ENCODE measurements at places on chromosomes 7 and 10. TPM values are rescaled to one million over a fixed set of nuclear protein-coding genes. Genes with fewer than 3 reads are reported as not detected.

DNA sequence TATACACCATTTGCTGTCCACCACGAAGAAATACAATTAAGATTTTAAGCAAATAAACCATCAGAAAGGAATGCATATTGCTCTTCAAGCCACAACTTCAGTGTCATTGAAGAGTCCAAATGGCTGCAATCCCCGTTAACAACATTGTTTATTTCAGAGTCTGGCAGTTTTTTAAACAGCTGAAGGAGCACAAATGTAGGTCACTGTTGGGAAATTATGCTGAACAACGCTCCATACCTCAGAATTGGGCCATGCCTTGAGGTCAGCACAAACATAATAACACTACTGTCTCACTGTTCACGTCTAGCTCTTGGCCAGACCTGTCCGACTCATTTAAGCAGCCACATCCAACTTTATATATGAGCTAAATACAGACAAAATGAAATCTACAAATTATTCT is 453.9 kb upstream of the GHITM start:
- DNase-seq = no peak

GRCh38 chr7:104967088-104967487 is 46.9 kb upstream of the KMT2E start:
- DNase-seq = no peak

- no peak for DNase-seq
Measured at GRCh38 chr10:15735763-15736162, 16.0 kb upstream of the ITGA8 start.

DNA sequence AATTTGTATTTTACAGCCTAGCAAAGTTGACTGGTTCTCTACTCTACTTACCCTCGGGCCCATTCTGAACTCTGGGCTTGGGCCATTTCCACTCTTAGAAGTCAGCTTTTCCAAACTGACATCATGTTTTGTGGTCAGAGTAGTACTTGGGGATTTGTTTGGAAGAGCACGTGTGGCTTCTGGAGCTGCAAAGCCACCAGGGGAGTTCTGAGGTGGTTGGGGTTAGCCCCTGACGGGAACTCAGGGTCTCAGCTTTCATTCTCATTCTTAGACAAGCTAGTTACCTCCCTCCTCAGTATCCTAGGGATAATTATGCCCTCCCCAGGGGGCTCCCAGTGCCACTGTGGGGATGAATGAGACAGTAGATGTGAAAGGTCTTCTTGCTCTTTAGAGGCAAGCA is 647.7 kb upstream of the GALNT17 start:
- DNase-seq = no peak

- DNase-seq = no peak
Measured at GRCh38 chr10:49293208-49293603, 5.8 kb upstream of the C10orf71 start.

DNA sequence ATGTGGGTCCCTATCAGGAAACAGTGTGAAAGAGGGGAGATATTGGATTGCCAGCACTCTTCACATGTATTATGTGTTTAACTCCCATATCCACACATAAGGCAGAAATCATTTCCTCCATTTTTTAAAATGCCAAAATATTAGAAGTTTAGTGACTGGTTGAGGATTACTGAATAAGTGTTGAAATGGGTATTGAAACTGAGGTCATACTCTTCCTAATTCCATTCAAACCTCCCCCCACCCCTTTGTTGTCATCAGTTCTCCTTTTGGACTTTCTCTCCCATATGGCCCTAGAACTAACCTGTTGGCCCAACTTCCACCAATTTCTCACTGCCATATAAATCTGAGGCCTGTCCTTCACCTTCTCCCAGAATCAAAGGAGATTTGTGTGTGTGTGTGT is 81.6 kb downstream of the EVX1 start:
- no peak for DNase-seq

DNA sequence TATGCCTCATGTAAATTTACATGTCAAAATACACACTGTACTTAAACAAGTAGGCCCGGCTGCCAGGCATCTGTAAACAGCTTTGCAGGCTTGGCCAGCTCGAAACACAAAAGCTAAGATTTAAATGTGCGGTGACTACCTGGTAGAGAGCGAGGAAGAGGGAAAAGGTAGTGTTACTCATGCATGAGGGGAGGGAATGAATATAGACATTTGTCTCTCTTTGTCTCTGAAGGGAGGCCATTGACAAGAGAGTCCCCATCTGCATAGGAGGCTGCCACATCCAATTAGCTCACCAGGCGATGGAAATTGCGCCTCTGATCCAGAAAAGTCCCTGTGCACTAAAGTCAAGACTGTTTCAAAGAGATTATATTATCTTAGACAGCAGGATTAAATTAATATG is 535.8 kb downstream of the PTPRN2 start:
- DNase-seq = no peak

- no peak for DNase-seq
Measured at GRCh38 chr7:76364198-76364584, 5.4 kb upstream of the YWHAG start.

DNA sequence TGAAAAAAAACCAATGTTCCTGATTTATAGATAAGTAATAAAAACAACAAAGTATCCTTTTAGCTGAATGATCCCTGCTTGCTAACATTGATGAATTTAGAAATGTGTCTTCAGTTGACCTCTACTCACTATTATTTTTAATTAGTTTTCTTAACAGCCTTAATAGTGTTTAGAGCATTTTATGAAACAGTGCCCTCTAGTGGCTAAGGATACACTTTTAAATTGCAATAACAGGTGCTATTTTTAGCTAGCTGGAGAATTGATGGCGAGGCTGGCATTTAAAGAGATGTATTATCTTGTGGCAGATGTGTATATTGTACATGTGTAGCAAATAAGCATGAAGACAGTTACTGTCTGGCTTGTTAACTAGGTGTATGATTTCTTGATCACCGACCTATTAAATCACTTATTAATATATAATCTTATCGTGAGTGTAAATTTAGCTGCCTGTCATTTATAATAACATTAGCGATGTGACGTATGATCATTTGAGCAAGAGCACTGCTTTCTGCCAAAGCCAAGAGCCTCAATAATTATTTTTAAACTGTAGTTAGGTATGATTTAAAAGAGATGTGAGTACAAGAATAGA is 451.9 kb downstream of the DPP6 start:
- DNase-seq = no peak

DNA sequence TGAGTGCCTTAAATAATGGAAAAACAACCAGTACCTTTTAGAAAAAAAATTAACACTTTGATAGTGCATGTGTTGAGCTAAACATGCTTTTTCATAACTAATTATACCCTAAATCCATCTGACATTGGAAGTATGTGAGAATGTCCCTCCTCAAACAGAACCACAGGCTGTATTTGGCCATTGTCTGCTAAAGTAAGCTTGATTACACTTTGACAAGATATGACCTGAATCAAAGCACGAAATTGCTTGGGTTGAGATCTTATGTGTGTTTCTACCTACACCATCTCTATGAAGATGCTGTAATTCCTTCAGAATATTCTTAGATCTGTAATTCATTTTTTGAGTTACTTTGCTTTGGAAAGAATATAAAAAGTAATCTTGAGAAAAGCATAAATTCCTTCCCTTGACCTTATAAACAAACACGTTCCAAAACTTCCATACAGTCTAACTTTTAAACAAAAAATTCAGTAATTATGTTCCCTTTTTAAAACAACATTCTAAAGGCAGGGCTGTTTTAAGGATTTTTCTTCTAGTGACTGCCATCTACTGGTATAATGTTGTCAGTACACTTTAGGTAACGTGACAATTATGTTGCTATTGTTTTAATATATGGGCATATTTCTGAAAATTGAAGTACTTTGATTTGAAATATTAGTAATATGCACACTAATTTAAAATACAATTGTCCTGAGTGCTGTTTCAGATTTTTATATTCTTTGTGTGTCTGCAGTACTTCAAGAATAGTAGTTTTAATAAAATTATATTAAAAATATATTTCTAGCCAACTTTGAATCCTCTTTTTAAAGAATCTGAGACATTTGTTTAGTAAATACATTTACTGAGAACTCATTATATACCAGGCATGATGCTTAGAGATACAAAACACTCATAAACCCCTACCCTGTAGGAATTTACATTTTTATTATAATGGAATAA is 20.9 kb downstream of the CD36 start:
- no peak for DNase-seq

DNA sequence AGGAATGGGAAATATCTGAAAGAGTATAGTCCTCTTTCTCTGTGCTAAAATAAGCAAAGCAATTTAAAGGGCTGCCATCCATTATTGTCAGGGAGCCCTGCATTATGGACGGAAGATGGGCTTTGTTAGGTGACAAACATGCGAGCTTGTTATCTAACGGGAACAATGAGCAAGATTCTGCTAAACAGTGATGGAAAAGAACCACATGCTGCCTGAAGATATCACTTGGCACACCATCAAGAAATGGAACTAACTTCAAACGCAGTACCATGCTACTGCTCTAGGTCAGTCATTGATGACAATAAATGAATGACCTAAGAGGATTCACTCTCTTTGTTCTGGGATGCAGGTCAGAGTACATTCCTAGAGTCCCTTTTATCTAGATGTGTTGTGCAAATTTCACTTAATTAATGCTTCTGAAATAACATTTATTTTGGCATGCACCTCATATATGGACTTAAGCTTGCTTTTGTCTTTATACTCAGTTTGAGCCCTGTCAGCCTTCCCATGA is 175.7 kb upstream of the PTN start:
- no peak for DNase-seq

- DNase-seq = no peak
Measured at GRCh38 chr10:71381611-71382010, 15.1 kb upstream of the CDH23 start.

- no peak for DNase-seq
Measured at GRCh38 chr10:11743461-11744338, 1.5 kb downstream of the ECHDC3 start.

GRCh38 chr7:149220534-149220933 is 18.9 kb upstream of the ZNF212 start:
- DNase-seq = no peak

DNA sequence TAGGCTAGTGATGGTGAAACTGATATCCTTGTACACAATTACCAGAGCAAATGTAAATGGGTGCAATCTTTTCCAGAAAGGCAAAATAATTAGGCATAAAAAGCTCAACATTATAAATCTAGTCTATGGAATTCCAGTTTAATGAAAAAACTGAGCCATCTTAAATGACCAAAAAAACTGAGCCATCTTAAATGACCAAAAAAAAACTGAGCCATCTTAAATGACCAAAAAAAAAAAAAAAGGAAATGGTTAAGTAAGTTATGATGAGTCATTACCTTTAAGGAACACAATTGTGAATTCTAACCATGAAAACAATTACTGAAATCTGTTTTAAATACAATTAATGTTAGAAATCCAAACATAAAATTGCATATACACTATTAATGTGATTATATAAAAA is 25.3 kb downstream of the USP6NL start:
- no peak for DNase-seq

DNA sequence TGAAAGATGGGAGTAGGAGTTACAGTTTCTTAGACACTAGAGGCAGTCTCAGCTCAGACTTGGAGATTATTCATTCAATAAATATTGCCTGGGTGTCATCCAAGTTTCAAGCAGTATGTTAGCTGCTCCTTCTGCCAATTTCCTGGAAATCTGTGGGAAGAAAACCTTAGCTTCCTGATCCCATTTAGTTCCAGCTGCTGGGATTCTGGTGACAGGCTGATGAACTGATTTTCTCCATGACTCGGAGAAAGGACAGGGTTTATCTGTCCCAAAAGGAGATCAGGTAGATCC is 95.8 kb downstream of the CLEC2L start:
- no peak for DNase-seq

- DNase-seq = no peak
Measured at GRCh38 chr7:22622116-22622785, 104.7 kb upstream of the IL6 start.

- DNase-seq = no peak
Measured at GRCh38 chr10:80602881-80603280, 65.2 kb downstream of the SH2D4B start.

DNA sequence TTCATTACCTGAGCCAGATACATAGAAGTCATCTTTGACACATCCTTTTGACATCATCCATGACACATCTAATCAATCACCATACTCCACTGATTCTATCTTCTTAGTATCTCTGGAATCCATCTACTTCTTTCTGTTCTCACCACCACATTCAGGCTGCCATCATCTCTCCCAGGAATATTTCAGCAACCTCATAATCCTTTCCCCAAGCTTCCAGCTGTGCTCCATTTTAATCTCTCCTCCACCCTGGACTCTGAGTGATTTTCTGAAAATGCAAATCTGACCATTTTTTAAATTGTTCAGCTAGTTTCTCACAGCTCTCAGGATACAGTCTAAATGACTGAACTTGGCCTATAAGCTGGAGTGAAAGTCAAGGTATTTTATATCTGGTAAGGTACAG is 2.5 kb upstream of the BTRC start:
- DNase-seq = no peak

DNA sequence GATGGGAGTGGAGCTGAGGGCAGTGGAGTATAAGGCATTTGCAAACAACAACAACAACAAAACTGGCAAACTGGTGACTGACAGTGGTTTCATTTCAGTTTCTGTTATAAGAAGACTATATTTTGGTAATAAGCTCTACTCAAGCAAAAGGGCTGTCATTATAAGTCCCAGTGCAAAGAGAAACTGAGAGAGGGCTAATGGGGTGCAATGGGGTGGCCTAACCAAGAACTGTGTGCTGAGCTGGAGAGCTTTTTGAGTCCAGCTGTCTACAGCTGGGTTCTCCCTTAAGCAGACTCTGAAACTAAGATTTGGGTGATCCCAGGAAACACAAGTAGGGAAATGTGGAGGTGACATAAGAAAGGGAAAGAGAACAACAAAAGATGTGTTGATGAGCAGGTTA is 439.3 kb downstream of the ADRA2A start:
- DNase-seq = no peak

DNA sequence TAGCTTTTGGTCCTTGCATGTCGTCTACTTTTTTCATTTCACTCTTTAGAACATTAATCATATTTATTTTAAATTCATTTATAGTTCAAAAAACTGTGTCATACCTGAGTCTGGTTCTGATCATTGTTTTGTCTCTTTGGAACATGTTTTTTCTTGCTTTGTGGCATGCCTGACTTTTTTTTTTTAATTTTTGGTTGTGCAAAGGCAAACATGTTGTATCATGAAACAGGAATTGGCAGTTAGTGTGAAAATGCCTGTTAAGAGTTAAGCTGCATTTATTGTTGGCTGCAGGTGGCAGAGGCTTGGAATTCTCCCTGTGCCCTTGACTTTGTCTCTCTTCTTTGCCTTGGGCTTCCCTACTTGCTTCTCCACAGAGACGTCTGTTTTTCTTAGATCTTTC is 525.0 kb upstream of the ADARB2 start:
- DNase-seq = no peak

DNA sequence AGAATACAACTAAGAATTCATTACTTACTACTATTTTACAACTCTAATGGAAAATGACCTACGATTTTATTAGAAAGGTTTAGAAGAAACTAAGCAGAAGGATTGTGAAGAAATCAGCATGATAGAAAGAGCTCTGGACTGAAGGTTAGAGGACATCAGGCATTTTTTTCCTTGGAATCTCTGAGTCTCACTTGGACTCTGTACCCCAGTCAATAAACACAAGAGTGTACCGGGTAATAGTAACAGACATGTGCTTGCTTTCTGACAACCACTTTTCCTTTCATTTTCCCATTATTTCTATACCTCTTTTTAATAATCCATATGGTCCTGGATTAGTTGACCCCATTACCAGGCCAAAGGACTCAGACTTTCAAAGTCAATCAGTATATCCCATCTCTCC is 1240.9 kb upstream of the LRRTM3 start:
- DNase-seq = no peak

Gene NME8
- polyA plus RNA-seq = not detected

Gene TACR2
- polyA plus RNA-seq = 0.47 TPM

Gene OPN4
- polyA plus RNA-seq = not detected

Gene SKIDA1
- 0.38 TPM for polyA plus RNA-seq

Gene GIMAP6
- polyA plus RNA-seq = 188 TPM

Gene CALCR
- not detected for polyA plus RNA-seq

Gene DYNC1I1
- not detected for polyA plus RNA-seq

Gene DYDC1
- polyA plus RNA-seq = not detected

Data from naive thymus-derived CD4-positive, alpha-beta T cell (primary cell).